Substantia nigra (tissue), 51 donors: ENCODE measurements at places on chromosomes 2 and 18.

- no peak for DNase-seq
These were observed 170.5 kb downstream of the ANKRD44 start for GRCh38 chr2:197140045-197140444.

DNA sequence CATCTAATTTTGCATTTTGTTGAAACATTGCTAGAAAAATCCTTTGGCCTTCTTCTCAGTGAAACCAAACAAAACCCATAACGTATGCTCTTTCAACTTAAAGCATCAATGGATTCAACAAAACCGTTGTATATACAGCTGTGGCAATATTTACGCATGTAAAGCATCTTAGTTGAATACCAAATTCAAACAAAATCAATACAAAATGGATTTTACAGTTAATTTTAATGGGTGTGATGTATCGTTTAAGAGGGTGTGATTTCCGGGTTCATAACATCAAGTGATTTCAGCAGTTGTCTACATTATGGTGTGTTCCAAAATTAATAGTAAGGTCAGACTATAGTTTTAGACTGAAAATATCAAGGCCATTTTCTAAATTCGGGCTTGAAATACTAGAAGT lies 198.2 kb downstream of the TGIF1 start:
- no peak for DNase-seq

GRCh38 chr2:177026956-177027355 lies 185.6 kb upstream of the HNRNPA3 start:
- DNase-seq = no peak

DNA sequence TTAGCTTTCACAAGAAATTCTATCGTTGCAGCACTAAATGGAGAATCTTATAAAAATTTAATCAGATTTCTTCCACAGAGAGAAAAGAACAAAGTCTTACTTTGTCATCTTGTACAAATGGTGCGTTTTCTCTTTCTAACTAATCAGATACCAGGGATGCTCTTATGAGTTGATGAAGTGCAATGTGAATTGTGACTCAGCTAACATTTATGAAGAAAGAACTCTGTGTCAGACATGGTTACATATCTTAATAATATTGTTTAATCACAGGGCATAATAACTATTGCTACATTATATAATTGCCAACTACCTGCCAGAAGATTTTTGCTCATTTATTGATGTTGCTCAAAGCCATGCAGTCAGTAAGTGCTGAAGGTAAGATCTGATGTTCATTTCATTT lies 465.0 kb downstream of the CCDC85A start:
- no peak for DNase-seq

- DNase-seq = no peak
These were observed 13.0 kb upstream of the PROC start for GRCh38 chr2:127405255-127405610.

DNA sequence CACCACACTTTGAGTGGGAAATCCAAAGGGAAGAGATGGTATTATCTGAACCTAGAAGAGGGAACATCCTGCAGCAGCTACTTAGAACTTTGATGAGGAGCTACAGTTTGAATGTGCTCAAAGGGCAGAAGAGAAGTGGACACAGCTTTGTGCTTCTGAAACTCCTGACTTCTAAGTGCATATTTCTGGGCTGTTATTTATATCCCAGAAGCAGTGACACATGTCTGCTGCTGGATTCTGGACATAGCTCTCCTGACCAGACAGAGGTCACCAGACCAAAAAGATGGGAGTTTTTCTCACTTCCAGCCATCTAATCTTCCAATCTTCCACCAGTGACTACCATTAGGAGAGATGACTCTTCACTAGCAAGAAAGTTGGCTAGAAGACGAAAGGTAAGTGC lies 153.9 kb downstream of the FSIP2 start:
- no peak for DNase-seq

DNA sequence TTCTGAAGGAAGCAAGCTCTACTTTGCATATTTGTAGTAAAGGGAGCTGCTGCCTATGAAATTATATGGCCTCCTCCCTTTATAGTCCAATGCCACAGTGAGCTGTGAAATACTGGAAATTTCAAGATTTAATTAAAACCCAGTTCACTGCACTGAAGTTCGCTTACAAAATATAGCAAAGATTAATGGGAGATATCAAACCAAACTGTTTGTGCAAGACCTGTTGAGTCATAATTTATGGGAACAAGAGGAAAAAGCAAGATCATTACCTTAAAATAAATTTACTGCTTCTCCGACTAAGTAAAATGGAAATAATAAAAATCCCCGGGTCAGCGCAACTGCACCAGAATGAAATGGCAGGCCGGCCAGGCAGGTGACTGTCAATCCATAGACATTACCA lies 215.5 kb upstream of the RAB6C start:
- DNase-seq = no peak

GRCh38 chr18:77124452-77124922 lies 8.1 kb downstream of the MBP start:
- DNase-seq = no peak

- no peak for DNase-seq
These were observed 219.8 kb downstream of the DPP10 start for GRCh38 chr2:114661971-114662939.

DNA sequence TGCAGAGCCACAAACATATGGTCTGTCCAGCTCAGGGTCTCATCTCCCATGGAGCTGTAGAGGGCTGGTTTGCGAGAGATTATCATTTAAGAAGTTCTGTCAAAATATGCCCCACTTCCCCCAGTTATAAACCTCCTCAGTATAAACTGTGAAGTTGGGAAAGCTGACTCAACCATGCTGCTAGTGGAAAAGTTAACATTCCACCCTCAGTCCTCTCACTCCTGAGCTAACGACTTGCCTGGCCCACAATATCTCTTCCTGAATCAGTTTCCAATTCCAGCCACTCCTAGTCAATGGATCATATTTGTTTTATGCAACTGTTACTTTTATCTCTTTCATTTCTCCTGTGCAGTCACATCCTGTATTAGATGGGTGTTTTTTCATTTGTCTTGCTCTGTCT lies 326.2 kb downstream of the SETBP1 start:
- DNase-seq = no peak

GRCh38 chr2:39728941-39729351 lies 50.1 kb downstream of the THUMPD2 start:
- no peak for DNase-seq

GRCh38 chr18:34951625-34952379 lies 89.4 kb upstream of the MAPRE2 start:
- no peak for DNase-seq

- DNase-seq = no peak
These were observed 3.2 kb downstream of the UBXN4 start for GRCh38 chr2:135744760-135745314.

GRCh38 chr2:78977661-78978145 lies 47.8 kb upstream of the REG3G start:
- no peak for DNase-seq

DNA sequence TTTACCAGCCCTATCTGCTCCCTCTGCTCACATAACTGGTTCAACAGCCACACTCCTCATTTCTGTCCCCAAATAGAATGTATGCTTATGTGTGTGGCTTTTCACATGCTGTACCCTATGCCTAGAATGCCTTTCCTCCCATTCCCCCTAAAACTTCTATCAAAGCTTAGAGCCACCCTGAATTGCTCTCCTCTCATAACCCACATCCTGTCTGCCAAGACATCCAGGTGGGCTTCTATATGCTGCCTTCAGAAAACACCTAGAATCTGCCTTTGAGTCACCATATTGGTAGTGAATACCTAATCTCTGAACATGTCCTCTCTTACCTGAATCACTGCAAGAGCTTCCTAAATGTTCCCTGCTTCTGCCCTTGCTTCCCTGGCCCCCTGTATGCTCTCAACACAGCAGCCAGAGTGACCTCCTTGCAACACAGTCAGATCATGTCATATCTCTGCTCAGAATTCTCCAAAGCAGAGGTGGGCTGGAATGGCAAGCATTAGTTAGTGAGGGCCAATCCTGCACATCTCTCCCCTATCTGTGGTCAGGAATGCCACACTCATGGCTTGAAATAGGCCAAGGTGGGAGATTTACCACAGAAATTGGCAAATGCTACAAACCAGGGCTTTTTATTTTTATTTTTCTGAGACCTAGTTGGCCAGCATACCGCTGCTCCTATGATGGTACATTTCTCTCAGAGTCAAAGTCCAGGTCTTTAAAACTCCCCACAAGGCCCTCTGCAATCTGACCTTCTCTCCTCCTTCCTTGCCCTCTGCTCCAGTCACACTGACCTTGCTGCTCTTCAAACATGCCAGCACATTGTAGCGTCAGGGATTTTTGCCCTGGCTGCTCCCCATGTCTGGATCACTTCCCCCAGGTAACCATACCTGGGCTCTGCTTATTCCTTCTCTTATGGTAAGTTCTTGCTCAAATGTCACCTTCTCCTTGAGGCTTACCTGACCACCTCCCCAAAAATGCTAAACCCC lies 111.8 kb upstream of the STON1 start:
- no peak for DNase-seq
